Fibroblast of skin of right biceps (primary cell): ENCODE measurements at places on chromosomes 5 and 9.

DNA sequence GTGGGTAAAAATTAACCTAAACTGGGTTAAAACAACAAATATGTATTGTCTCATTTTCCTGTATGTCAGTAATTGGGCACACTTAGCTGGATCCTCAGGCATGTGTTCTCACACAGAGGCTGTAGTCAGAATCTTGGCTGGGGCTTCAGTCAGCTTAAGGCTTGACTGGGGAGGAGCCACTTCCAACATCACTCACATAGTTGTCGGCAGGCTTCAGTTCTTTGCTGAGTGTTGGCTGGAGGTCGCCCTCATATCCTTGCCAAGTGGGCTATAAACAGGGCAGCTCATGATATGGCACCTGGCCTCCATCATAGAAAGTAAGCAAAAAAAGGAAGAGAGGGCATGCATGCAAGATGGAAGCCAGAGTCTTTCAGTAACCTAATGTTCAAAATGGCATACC is 173.0 kb downstream of the GIN1 start:
- no peak for DNase-seq

- no peak for DNase-seq
These were observed 496.4 kb downstream of the PRR16 start for GRCh38 chr5:120960510-120960909.

- no peak for DNase-seq
These were observed 41.3 kb upstream of the LPCAT1 start for GRCh38 chr5:1564824-1565736.

DNA sequence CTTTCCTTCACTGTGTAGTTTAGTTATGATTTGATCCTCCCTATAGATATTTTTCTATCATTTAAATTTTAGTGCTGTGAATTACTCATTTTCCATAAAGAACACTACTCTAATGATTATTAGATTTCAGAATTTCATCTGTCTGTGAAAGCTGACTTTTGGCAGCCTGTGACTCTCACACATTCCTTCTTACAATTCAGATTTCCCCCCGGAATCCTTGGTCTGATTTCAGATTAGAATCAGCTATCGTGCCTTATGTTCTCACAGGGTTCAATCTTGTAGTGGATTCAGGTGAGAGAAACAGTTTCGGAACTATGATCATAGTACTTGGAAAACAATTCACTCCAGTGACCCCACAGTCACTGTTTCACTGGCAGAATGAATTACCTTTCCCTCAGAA is 26.2 kb downstream of the ZNF474 start:
- DNase-seq = no peak

DNA sequence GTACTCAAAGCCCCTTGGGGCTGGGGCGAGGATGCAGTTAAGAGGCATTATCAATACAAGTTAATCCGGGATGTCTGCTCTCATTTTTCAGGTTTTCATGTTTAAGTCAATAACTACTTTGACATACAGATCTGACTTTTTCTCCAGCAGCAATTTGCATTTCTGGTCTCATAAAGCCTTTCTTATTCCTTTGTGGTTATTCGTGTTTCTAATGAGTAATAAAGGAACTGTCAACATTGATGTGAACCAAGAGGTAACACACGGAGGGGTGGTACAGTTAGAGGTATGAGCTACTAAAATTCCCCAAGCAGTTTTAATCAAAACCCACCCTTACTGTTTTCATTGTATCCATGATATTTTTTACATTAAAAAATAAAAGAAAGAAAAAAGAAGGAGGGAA is 138.0 kb upstream of the NFIB start:
- DNase-seq = no peak

DNA sequence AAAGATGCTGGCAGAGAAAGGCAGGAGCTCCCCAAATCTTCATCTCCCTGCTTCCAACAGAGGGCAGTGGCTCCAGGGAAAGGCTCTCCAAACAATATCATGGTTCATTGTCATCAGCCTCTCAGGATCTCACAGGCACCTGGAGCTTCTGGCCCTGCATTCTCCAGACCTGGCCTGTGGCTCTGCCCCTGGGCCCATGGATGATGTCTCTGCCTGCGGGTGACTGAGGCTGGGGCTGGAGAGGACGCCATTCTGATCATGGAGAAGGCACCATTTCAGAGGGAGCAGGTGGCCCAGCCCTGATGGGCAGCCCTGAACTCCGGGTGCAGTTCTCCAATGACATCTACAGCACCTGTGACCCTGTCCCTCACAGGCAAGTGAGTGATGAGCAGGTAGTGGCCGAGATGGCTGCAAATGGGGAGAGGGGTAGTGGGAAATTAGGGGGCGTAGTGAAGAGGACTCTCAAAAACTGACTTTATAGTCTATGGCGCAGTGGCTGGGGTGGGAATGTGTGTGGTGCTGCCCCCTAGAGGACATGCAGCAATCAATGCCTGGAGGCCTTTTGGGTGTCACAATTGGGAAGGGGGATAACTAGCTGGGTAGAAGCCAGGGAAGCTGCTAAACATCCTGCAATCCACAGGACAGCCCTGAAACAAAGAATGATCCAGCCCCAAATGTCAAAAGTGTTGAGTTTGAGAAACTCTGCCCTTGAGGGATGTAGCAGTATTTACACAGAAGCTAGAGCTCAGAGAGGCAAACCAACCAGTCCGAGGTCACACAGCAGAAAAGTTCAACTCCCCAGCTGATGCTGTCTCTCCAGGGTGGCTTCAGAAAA is 3.2 kb downstream of the SH3PXD2B start:
- DNase-seq = peak; percentile 50

DNA sequence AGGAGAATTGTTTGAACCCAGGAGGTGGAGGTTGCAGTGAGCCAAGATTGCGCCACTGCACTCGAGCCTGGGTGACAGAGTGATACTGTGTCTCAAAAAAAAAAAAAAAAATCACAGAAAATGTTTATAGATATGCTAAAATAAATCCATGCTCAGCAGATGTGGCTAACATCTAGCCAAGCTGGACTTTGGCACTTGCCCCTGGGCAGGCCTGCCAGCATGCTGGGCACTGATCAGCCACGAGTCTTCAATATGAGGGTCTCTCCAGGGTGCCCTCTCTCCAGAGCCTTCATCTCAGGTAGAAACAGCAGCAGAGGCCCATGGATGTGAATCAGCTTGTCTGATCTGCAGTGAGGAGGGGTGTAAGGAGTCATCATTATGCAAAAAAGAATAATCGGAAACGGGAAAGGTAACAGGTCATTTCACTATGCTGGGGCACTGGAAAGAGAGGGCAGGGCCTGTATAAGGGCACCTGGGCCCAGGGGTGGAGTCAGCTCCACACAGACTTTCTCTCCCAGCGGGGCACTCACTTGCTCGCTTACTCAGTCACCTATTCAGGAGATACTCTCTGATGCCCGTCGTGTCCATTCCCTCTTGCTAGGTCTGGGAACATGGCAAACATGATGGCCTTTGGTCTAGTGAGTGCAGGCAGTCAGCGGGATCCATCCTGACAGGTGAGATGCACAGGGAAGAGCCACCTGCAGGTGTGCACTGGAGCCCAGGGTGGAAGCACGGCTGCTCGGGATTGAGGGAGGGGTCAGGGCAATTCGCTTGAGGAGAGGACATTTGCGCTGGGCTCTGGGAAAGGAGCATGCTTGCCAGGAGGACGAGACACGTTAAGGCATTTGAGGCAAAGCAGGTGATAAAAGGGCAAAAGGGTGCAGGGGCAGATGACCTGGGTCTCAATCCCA is 17.1 kb downstream of the RNF44 start:
- DNase-seq = no peak

GRCh38 chr5:107456281-107456715 is 214.4 kb downstream of the EFNA5 start:
- DNase-seq = no peak

DNA sequence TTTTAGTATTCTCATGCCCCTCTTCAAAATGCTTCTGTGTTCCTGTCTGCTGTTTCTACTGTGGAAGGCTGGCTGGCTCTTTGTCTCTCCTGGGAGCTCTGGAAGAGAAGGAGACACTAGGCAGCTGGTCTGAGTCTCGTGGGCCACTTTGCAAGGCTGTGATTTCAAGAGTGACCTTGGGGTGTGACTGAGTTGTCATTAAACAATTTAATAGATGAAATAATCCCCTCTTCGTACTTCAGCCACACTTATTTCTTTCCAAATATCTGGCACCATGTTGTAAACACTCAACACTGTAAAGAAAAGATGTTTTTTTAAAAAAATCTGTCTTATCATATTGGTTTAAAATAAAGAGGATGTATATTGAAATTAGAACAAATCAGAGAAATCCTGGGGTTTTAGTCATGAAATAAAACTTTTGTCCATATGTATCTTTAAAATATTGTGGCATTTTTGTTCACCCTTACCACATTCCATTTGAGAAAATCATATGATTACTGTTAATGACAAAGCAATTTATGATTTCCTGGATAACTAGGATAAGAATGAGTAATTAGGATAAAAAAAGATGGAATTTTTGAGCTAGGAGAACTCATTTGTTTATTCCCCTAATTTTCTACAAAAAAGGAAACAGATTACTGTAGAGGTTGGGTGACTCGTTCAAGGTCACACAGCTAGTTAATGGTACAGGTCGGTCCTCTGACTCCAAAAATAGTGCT is 200.8 kb downstream of the MAT2B start:
- DNase-seq = peak; percentile 91

GRCh38 chr5:131932235-131932634 is 13.2 kb downstream of the MEIKIN start:
- no peak for DNase-seq

GRCh38 chr5:120240706-120241105 is 223.4 kb upstream of the PRR16 start:
- DNase-seq = peak; percentile 51

DNA sequence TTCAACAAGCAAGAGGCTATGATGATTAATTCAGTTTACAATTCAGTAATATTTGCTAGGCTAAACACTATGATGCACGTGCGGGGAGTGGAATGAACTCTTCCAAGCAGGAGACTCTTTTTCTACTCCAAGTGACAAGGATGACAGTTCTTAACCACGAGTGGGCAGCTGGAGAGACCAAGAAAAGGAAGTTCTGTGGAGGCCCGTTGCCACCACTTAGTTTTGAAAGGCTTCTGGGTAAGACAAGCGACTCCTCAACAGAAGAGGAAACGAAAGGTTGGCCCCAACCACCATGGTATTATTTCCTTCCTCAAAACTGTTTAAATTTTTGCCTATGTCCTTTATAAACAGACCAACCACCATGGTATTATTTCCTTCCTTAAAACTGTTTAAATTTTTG is 2.8 kb downstream of the DCAF12 start:
- DNase-seq = no peak

DNA sequence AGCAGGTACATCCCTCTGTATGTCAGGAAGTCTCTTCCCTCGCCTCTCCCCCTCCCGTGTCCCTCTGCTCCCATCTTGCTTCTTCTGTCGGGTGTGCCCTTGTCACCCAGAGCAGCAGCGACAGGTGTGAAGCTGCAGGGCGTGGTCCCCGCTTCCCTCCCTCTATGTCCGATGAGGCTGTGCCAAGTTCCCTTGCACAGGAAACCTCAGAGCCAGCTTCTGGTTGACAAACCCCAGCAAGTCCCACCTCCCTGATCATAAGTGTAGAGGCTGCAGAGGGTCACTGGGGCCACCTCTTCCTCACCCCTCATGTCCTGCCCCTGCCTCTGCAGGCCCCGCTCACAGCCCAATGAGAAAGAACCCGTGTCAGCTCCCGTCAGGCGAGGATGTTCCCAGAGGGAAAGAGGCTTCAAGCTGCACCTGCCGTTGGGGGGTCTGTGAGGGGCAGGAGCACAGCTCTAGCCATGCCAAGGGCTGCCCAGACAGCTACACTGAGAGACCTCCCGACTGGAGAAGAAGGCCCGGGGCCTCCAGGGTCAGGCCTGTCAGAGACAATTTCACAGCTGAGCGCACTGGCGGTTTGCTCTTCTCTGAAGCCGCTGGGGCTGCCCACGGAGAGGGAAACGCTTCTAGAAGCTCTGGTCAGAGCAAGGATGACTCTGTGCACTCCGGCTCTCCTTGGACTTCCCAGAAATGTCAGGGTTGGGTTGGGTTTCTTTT is 73.3 kb downstream of the AK8 start:
- DNase-seq = no peak

- peak; percentile 35 for DNase-seq
These were observed 39.4 kb downstream of the HOMER1 start for GRCh38 chr5:79474367-79475151.

DNA sequence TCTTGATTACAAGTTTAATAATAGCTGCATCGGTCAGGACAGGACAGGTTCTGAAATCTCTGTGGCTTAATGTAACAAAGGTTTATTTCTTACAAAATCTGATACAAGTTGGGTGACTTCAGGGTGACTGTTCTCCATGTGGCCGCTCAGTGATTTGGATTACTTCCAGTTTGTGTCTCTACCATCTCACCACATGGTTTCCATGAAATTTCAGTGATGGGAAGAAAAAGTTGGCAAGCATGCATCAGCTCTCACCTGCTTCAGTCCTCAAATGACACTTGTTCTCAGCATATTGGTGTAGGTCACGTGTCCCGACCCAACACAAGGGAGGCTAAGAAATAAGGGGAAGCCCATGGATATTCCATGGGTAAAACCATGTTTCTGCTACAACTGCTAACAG is 7.8 kb upstream of the TMEM268 start:
- no peak for DNase-seq

GRCh38 chr5:65479527-65479926 is 2.2 kb downstream of the ADAMTS6 start:
- no peak for DNase-seq

DNA sequence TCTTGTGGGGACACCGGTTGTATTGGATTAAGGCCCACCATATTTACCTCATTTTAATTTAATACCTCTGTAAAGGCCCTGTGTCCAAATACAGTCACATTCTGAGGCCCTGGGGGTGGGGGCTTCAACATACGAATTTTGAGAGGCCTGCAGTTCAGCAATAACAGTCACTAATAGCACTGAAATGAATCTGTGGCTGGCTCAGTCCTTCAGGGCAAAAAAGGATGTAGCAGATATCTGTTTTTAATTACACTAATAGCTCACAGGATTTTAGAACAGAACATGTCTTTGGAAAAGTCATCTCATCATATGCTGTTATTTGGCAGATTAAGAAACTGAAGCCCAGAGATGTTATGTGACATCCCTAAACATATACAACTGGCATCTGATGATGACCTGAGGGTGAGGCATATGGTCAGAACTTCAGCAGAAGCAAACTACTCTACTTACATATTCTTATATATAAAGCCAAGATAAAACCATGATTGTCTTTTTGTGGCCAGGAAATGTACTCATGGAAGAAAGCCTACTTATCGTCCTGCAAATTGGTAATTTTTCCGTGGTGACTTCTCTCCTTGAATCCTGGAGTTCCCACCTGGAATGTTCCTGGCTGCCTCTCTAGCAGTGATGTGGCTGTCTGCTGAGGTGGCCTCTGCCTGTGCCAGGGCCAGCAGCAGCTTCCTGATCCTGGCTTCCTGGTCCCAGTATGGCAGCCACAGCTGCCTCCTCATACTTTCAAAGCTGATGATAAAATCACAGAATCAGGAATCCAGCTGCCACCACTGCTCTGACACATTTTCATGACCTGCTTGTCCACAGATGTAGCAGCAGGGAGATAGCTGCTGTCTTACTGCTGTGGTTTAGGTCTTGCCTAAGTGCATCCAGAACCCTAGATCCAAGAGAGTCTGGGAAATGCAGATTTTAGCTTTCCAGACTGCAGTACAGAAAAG is 72.1 kb upstream of the ANKRD55 start:
- peak; percentile 32 for DNase-seq
